ENCODE measurements at places on chromosomes 4 and X. TPM values are rescaled to one million over a fixed set of nuclear protein-coding genes. Genes with fewer than 3 reads are reported as not detected.

Gene SLITRK2
- not detected for total RNA-seq

Gene CSAG2
- total RNA-seq = not detected

Gene NAAA
- 15.1 TPM for total RNA-seq

DNA sequence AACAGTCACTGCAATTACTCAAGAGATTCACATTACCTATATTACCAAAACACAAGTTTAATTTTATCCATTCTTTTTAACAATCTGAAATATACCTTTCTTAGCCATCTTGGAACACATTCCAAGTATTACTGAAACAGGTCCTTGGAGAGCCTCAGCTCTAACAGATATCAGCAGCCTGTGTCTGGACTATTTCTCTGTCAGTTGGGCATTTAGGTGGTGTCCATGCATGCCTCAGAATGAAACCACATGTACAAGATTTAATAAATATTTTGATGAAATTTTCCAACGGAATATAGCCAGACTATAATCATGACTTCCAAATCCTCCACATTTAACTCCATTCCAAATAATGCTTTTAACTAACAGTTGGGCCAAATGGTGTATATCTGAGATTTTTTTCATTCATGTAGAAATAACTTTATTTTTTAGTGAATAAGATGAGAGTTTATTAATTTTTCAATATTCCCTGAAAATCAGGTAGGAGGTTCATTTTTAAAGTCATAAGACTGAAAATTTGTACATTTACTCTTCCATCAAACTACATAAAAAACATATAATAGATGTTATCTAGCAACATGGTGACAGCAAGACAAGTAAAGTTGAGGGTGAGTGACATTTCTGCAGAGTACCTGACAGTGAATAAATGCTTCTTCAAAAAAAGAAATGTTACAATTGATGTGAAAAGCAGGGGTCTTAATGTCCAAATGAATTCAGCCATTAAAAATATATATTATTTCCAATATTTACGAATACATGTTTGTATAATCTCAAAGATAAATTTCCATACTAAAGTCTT, 174.2 kb downstream of the DCHS2 start:
- no peaks in the 10 kb centered on the region for H3K4me1 ChIP-seq
- DNase-seq = no peak
- no peak overlapping the region for H3K4me3 ChIP-seq
- no peaks in the 10 kb centered on the region for H3K27me3 ChIP-seq
- H3K36me3 ChIP-seq = no peaks in the 10 kb centered on the region
- H3K27ac ChIP-seq = no peak overlapping the region

DNA sequence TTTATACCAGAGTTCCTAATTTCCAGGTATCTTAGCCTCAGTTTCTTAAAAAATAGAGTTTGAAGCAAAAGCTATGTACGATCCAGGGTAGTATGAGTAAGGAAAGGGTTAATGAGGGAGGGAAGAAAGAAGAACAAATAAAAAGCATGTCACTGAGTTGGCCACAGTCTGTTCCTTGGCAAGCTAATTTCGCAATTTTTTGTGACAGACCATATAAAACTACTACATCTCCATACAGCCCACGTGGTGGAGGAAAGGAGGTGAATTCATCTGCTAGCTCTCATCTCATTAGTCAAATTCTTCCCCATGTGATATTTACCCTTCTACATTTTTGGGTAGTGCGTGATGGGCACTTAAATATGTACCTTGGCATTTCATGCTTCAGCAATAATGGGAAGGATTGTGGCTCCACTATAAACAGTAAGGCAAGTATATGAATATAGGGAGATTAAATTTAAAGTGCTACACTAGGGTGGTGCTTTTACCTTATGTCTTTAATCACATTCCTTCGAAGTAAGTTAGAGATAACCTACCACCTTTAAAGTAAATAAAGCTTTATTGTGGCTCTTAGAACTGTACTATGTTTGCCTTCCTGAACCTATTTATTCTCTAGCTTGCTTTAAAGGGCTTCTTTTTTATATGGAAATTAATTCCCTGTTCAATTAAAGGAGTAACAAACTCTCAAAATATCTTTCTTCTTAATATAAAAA, 102.1 kb upstream of the VAMP7 start:
- H3K27me3 ChIP-seq = no peaks in the 10 kb centered on the region
- DNase-seq = no peak
- no peaks in the 10 kb centered on the region for H3K4me1 ChIP-seq
- H3K36me3 ChIP-seq = no peaks in the 10 kb centered on the region
- H3K4me3 ChIP-seq = no peak overlapping the region
- no peak overlapping the region for H3K27ac ChIP-seq

GRCh38 chr4:159555873-159556272, 453.0 kb downstream of the RAPGEF2 start:
- no peaks in the 10 kb centered on the region for H3K4me1 ChIP-seq
- H3K4me3 ChIP-seq = no peak overlapping the region
- H3K27ac ChIP-seq = no peak overlapping the region
- no peaks in the 10 kb centered on the region for H3K27me3 ChIP-seq
- DNase-seq = no peak

- no peak overlapping the region for H3K4me3 ChIP-seq
- H3K4me1 ChIP-seq = no peaks in the 10 kb centered on the region
- no peak overlapping the region for H3K27ac ChIP-seq
- DNase-seq = no peak
Observed at GRCh38 chrX:144335402-144335801, 451.5 kb downstream of the UBE2NL start.

DNA sequence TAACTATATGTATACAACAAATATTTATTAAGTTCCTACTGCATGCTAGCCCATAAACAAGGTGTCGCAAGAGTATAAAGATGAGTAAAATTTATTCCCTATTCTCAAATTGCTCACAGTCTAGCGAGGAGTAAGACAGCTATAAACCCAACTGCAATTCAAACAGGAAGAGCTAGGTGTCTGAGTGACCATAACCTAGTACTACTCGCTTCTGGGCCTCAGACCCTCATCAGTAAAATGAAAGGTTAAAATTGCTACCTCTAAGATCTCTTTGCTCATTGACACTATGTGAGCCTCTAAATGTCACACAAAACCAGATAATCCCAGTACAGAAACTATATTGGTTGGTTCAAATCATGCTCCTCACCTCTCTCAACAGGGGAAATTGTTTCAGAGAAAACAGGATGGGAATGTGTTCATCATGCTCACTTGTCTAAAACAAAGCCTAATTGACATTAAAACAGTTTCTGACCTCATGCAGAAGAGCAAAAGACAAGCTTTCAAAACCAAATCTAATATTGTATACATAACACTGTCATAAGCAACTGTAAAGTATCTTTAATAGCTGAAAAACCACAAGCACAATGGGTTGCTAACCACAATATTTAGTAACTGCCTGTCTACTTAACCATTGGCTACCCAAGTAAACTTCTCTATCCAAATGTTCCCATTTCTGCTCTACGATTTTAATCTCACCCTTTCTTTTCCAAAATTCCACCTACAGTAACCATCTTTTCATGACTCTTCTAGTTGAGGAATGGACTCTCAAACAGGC, 264.6 kb upstream of the FMR1 start:
- no peak for DNase-seq
- no peaks in the 10 kb centered on the region for H3K4me1 ChIP-seq
- H3K4me3 ChIP-seq = no peak overlapping the region
- no peaks in the 10 kb centered on the region for H3K27me3 ChIP-seq
- no peaks in the 10 kb centered on the region for H3K36me3 ChIP-seq
- no peak overlapping the region for H3K27ac ChIP-seq

DNA sequence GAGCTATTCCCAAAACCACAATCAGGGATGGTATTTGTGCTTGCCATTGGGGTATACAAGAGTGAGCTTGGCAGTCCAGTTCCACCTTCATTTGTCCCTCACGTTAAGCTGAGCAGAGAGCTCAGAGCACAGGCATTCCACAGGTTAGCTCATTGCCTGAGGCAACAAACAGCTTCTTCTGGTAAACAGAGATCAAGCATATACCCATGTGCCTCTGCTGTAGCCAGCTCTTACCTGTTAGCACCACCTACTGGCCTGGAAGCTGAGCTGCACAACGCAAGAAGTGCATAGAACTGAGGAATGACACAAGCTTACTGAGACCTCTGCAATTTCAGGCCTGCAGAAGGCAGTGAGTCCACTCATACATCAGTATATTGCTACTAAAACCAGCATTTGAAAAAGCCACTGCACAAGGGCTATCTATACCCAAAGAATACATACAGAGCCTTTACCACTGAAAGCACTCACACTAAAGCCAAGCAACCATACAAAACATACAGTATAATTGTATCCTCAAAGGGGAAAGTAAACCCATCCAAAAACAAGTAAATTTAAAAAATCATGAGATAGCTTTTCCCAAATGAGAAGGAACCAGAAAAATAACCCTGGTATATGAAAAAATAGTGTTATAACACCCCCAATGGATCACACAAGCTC, 258.3 kb upstream of the GABRA2 start:
- no peaks in the 10 kb centered on the region for H3K4me1 ChIP-seq
- no peak overlapping the region for H3K4me3 ChIP-seq
- H3K27ac ChIP-seq = no peak overlapping the region

DNA sequence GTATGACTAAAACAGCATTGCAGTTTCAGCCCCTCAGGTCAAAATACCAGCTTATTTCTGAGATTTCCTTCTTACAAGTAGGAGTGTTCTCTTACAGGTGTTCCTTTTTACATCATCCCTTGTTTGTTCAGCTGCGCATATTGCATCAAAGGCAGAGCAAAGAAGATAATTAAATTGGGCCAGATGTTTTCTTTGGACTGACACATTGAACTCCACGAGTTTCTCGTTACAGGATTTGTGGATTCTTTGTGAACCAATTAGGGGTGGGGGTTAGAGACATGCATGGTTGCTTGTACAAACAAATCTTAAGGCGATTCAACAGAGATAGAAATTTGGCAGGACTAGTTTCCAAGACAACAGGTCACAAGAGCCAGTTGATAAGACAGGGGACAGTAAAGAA, 95.7 kb downstream of the SPANXN4 start:
- DNase-seq = no peak
- no peaks in the 10 kb centered on the region for H3K36me3 ChIP-seq
- no peaks in the 10 kb centered on the region for H3K27me3 ChIP-seq
- no peak overlapping the region for H3K27ac ChIP-seq
- H3K4me1 ChIP-seq = no peaks in the 10 kb centered on the region

Gene SPP1
- total RNA-seq = not detected

Gene ETDA
- total RNA-seq = not detected

All from Karpas-422 (cell line).